ENCODE measurements at places on chromosomes 4 and X.

GRCh38 chr4:10096978-10097335 lies 19.6 kb downstream of the WDR1 start:
- no peak for DNase-seq

- DNase-seq: no peak
These were observed 1231.3 kb upstream of the PRKX start for GRCh38 chrX:4944767-4945166.

GRCh38 chrX:110825972-110826371 lies 30.4 kb upstream of the CHRDL1 start:
- no peak for DNase-seq

DNA sequence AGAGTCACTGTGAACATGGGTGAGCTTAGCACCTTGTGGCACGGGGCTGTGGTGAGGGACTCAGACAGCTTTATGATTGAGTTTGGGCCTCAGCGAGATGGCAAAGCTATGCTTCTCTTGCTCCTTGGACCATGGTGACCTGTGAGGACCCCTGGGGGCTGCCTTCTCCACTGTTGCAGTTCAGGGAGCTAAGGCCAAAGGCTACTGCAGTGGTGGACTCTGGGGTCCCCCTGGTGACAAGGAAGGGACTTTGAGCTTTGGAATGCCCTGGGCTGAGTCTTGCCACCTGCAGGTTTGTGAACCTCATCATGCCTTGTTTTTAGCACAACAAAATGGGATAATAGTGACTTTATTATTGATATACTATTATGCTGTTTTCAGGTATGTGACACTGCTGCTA lies 36.5 kb downstream of the TBL1X start:
- DNase-seq: no peak

GRCh38 chr4:103011378-103012025 lies 8.0 kb downstream of the SLC9B1 start:
- no peak for DNase-seq

GRCh38 chr4:173177232-173177631 lies 8.6 kb downstream of the GALNT7 start:
- no peak for DNase-seq

DNA sequence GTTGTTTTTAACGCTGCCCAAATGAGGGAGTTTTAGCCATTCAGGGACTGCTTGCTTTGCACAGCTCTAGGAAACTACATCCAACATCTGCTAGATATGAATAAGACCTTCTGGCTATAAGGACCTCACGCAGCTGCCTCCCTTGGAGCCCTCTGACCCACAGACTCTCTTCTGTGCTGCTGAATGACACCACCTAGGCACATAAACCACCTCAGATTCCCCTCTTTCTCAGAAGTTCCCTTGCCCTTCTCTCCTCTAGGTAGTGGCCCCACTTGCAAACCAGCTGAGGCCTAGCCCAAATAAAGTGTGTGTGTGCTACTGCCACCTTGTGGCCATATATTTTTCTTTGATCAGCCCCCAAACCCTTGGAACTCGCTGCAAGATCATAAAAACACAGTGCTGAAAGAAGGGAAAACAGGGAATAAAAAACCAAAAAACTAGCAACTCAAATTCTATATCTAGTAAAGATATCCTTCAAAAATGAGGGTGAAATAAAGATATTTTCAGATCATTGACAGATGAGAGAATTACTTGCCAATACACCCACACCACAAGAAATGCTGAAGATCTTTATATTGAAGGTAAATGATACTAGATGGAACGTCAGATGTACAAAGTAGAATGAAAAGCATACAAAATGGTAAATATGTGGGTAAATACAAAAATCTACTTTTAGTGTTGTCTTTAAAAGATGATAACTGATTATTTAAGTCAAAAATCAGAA lies 265.9 kb downstream of the ADAMTS3 start:
- DNase-seq: peak; percentile 38

DNA sequence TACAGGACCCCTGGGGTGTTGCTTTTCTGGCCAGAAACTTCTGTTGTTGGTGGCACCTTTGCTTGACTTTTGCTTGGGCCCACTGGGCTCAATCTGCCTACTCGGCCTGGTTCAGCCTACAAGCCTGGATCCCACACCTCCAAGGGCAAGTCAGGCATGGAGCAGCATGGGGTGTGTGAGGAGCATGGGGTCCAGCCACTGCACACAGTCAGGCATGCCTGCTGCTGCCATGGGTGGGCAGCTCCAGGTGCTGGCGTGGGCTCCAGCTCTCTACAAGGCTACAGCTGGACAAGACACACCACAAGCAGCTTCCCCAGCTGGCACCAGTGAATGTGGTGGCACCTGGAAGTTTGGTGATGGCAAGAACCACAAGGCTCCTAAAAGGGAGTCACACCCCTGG lies 1683.1 kb upstream of the ADGRL3 start:
- DNase-seq: no peak

GRCh38 chr4:185138161-185138560 lies 4.9 kb upstream of the SLC25A4 start:
- DNase-seq: no peak

DNA sequence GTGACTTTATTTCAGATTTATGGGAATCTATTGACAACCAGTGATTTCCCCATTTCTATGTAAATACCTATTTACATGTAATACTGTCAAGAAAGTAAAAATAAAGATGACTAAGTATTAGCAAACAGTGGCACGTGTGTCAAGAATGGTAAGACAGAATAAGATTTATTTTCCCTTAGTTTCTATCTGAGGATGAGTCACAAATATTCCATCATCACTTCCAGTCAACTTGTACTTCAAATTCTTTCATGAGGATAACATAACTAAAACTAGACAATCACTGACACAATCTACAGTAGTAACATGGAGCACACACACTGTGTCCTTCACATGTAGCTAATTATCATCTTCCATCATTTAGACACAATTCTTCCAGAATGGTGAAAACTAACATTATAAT lies 625.3 kb upstream of the PCDH7 start:
- no peak for DNase-seq

DNA sequence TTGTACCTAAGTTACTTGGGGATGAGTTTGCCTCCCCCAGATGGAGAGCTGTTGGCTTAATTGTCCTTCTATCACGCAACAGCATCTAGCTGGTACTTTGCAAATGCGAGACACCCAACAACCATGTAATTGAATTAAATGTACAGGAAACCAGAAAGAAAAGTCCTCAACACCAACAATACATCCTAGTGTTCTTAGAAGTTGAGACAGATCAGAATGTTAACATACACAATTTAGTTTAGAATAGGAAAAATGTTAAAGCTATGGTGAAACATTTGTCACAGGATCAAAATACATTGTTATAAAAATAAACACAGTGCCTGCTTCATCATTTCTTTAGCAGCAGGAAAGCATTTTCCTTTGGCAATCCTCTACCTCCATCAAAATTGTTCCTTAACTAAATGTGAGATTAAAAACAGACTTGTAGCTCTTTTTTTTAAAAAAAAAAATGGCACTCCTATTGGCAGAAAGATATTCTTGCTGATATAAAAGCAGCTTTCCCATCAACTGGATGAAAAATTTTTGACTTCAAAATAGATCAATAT lies 163.1 kb upstream of the MID1 start:
- no peak for DNase-seq

- no peak for DNase-seq
These were observed 16.4 kb upstream of the PRSS48 start for GRCh38 chr4:151260526-151260925.

GRCh38 chrX:48468693-48469691 lies 1.1 kb downstream of the SLC38A5 start:
- DNase-seq: no peak

DNA sequence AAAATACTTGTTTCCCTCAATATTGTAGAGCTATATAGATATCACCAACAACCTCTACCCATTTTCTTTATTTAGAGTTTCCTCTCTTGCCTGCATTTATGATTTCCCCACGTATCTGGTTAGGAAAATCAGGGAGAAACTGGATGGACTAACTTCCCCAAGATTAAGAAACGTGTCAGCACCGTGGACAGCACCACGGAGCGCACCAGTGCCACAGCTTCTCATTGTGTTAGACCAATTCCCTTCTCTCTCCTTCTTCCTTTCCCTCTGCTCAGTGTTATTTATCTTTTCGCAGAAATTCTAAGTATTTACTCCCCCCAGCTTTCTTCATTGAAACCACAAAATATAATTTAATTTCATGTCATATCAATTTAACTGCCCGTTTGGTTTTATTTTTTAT lies 568.6 kb upstream of the BOD1L1 start:
- DNase-seq: peak; percentile 46

GRCh38 chrX:19885732-19886131 lies 1.7 kb downstream of the SH3KBP1 start:
- DNase-seq: no peak

GRCh38 chr4:115851918-115852766 lies 738.7 kb upstream of the NDST4 start:
- DNase-seq: peak; percentile 5

DNA sequence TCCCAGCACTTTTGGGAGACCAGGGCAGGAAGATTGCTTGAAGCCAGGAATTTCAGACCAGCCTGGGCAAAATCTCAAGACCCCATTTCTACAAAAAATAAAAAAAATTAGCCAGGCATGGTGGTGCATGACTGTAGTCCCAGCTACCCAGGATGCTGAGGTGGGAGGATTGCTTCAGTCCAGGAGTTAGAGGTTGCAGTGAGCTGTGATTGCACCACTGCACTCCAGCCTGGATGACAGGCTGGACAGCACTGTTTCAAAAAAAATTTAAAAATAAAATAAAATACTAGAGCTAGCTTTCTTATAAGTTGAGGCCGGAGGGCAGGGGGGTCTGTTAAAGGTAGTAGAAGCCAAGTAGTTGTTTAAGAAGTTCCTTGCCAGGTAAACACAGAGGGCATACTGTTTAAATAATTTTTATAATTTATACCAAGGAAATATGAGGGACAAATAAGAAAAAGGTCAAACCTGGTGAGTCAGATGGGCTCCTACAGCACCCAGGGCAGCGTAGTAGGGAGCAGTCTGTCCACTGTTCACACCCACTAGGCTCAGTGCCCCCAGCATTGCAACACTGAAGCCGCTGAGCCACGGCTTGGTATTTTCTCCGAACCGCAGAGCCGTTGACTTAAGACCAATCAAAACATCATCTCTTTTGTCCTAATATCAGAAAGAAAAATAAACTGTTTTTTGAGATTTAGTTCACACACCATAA lies 17.3 kb downstream of the COQ2 start:
- DNase-seq: no peak

- no peak for DNase-seq
These were observed 113.8 kb upstream of the RBPJ start for GRCh38 chr4:26206999-26207398.

GRCh38 chr4:110245577-110245976 lies 47.2 kb upstream of the ELOVL6 start:
- DNase-seq: peak; percentile 42

DNA sequence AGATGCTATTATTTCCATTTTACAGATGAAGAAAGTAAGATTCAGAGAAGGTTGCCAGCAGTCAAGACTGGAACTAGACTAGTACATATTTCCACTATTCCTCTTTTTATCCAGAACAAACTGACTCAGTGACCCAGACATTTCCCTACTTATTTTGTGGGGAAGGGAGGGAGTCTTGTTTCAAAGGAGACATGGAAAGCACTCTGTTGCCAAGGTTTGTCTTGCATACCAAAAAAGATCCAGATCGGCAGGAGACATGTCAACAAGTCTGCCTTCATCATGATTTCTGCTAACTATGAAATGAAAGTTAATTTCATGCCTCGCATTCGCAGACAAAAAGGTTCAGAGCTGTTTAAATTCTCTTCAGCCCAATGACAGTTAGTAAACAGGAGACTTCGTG lies 328.3 kb downstream of the DHX15 start:
- no peak for DNase-seq

GRCh38 chr4:41715155-41715554 lies 33.4 kb downstream of the PHOX2B start:
- DNase-seq: no peak

- no peak for DNase-seq
These were observed 43.4 kb downstream of the C4orf51 start for GRCh38 chr4:145723336-145723735.

DNA sequence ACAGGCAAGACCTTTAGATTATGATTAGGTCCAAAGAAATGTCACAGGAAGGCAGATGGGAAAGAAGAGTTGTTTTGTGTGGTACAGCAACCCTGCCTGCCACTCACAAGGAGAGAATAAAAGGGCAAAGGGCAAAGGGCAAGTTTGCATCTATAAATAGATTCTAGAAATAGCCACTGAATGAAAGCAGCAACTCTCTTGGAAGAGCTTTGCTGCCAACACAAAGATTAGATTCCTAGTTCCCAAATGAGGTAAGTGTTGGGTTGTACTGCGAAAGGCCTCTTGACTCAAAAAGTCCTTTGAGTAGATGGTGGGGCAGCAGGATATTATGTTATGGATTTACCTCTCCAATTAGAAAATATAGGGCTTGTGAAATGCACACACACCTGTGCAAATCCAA lies 61.2 kb downstream of the MOSPD2 start:
- no peak for DNase-seq

GRCh38 chr4:1989533-1990347 lies 19.0 kb downstream of the NELFA start:
- no peak for DNase-seq

DNA sequence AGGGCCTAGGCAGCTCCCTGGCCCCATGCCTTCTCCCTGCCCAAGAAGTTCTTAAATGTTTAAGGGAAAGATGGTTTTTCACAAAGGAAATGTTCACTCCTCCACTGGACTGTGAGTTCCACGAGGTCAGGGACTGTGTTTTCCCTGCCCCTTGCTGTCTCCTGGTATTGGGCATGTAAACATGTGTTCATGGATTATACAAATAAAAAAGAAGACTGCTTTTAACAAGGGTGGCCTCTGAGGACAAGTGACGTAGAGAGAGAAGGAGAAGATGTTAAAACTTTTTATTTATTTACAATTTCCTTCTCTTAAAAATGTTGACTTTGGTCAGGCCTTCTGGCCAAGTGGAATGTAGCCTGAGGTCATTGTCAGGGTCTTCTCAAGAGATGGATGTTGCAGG lies 66.0 kb downstream of the FHDC1 start:
- DNase-seq: no peak

DNA sequence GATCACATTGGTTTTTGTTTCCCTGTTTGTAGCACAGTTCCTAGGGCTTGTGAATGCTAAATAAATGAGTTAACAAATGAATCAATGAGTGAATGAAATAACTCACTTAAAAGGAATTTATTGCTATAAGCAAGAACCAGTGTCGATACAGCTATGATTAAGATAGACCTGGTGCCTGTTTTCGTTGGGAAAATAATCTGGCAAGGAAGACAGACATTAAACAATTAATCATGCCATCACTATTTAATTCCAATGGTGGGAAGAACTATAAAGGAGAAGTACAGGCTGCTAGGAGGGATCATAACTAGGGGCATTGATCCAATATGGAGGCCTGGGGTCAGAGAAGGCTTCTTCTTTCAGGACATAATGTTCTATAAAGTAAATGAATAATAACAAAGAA lies 4.5 kb upstream of the CBR4 start:
- no peak for DNase-seq

DNA sequence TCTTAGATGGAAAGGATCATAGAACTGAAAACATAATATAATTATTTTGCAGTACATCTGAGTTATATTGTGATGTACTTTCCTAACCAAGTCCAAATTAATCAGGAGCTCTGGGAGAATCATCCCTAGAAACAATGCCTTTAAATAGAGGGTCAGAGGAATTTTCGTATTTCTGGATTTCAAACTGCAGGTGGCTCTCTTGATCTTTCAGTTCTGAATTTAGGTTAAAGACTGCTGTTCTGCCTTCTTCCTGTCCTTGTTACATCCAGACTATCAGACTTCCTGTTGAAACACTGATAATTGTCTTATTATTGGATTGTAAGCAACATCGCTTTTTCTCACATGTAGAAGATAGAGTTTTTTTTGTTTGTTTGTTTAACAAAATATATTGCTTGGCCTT lies 142.7 kb downstream of the RPA4 start:
- no peak for DNase-seq
